ENCODE measurements at places on chromosomes 4 and X.
A peak's percentile ranks its signal among the peaks of the same experiment; 100 is the strongest.

- no peak for DNase-seq
Measured at GRCh38 chr4:38290366-38290765, 330.2 kb downstream of the PTTG2 start.

GRCh38 chr4:103634236-103634635 lies 85.5 kb downstream of the TACR3 start:
- DNase-seq, result no peak

DNA sequence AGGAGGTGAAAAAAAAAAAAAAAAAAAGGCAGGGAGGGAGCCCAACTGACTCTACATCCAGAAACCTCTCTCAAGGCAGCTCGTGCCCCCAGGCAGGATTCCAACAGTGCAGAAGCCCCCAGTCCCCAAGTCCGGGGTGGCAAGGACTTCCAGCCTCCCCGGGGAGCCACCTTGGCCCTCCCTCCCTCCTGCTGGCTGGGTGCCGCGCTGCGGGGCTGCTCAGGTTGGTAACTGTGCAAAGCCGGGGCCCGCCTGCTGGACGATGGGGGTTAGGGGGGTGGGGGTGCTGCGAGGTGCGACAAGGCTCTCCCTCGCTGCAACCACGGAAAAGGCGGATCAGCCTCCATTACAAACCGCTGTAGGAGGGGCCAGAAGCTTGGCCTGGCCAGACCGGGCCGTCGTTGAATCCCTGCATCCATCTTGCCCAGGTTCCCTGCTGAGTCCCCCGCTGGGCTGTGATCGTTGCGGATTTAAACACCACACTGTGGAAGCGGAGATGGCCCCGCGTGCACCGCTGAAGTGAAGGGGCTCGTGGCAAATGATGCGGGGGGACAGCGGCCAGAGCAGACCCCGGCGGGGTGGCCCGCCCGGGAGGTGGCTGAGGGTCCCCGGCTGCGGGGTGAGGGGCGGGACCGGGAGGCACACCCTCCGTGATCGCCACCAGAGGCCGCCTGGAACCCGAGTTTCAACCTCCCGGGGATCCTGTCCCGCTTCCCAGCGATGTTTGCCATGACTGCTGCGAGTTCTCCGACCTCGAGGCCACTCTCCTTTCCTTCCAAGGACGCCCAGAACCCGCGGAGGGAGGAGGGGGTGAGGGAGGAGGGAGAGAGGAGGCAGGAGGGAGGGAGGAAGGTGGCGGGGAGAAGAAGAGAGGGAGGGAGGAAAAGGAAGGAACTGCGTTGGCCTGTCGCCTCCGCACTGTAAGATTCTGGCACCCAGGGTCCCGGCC lies 58.0 kb upstream of the DDX3X start:
- peak; percentile 45 for DNase-seq

DNA sequence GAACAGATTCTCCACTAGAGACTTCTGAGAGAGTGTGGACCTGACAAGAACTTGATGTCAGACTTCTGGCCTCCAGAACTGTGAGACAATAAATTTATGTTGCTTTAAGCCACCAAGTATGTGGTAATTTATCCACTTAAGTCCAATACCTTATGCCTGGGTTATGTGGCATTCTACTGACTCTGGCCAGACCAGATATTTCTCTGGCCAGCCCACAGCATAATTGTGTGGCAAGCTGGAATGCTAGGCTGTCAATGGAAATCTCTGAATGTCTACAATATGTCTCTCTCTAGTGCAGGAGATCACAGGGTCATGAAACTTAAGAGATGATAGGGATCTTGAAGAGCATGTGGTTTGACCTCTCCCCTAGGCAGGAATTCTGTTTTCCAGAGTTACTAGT lies 251.0 kb downstream of the ZNF674 start:
- peak; percentile 23 for DNase-seq

GRCh38 chr4:4415806-4416805 lies 29.2 kb downstream of the NSG1 start:
- DNase-seq, result no peak

DNA sequence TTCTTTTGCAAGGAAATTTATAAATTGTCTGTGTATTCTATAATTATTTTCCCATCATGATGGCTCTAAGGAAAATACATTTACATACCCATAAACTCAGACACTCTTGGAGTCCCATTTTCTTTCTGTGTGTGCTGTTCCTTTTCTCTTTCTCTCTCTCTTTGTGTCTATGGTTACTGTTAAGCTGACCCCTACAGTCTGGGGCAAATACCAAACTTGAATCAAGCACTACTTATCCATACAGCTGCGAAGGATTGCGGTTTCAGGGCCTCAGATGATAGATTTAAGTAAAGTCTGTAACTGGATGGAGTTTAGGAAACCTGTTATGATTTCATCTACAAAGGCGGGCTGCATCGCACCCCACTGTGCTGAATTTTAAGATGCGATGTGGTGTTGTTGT lies 150.2 kb downstream of the SHROOM3 start:
- no peak for DNase-seq

DNA sequence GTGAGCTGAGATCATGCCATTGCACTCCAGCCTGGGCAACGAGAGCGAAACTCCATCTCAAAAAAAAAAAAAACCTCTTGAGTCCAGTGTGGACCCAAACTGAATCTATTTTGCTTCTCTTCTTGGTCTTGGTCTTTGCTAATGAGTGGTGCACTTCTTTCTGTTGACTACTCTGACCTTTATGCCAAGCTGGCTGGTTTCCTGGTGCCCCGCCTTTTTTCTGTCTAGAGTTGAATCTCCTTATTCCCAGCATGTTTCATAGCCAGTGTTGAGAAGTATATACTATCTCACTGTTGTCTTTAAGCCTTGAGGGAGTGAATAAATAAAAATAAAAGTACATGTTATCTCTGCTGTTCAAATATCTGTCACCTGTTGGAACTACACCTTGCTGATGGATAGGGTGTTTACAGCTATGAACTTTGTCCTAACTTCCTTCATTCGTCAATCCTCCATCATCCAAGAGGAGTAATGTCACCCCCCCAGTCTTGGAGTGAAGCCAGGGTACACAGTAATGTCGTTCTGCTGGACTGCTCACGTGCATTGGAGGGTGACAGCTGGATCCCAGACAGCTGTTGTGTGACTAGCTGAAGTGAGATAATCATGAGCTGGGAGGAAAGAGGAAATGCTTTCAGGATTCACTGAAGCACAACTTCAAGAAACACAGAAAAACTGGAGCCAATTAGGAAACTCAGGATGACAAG lies 99.3 kb upstream of the PRKG2 start:
- peak; percentile 76 for DNase-seq

GRCh38 chrX:100743009-100743607 lies 11.2 kb upstream of the SYTL4 start:
- DNase-seq, result no peak

DNA sequence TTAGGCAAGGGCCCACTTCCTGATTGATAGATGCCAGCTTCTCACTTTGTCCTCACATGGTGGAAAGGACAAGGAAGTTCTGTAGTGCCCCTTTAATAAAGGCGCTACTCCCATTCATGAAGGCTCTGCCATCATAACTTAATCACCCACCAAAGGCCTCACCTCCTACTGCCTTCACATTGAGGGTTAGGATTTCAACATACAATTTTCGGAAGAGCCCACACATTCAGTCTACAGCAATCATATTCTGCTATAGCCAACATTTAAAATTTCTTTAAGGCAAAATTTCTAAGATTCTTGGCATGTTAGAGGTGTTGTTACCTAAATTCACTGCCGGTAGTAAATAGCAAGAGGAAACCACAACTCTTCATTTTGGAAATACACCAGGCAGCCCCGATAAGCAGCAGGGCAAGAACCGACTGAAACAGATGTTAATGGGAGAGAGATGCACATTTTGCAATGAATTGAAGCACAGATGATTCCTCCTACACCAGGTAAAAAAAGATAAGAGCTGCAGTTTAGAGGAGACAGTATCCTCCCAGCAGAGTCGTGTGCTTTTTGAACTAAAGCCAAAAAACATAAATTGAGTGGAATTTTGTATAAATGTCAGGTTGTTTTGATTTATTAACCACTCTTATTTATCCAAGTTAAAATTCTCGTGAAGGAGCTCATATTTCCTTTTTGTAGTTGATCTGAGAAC lies 594.9 kb downstream of the KCTD8 start:
- no peak for DNase-seq

DNA sequence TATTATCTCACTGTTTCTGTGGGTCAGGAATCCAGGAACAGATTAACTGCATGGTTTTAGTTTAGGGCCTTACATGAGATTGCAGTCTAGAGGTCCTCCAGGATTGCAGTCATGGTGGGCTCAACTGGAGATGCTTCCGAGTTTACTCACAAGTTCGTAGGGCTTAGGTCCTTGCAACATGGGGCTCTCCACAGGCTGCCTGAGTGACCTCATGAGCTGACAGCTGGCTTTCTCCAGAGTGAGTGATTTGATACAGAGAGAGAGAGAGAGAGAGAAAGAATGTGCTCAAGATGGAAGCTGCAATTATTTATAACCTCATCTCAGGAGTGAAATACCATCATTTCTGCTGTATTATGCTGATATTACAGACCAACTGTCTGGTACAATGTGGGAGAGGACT lies 168.9 kb downstream of the GPAT3 start:
- DNase-seq, result no peak

- DNase-seq, result no peak
Measured at GRCh38 chr4:38775326-38775725, 7.5 kb downstream of the TLR10 start.

GRCh38 chrX:47664737-47665136 lies 5.8 kb upstream of the UXT start:
- DNase-seq, result no peak

DNA sequence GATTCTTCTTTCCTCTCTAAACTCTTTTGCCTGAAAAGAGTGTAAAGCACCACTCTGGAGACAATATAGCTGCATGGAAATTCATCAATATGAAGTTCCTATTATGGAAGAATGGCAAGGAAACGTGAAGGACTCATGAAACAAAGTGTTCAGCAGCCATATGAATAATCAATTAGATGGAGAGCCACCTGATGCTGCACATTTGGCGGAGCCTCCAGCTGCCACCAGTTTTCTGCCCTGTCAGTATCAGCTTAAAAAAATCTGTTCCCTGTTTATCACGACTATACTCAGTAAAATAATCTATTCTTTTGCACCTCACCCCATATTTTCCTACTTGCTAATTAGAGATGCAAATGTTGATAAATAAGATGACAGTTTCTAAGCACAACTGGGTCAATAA lies 276.0 kb downstream of the UNC5C start:
- DNase-seq, result no peak

DNA sequence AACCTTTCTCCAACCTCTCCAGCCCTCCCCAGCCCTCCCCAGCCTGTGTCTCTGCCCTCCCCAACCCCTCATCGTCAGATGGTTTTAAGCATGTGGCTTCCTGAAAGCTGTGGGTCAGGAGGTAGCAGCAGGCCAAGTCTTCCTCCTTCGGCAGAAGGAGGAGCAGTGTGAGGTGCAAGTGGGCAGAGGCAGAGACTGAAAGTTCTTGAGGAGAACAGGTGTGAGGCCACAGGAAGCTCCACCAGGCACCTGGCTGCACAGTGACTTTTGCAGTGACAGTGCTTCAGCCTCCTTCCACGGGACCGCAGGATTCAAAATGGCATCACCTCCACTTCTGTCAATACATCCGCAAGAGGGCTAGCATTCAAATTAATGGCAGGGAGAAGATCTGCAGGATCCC lies 203.9 kb upstream of the LEF1 start:
- no peak for DNase-seq

- no peak for DNase-seq
Measured at GRCh38 chr4:83536362-83537272, 709 bp downstream of the GPAT3 start.

- no peak for DNase-seq
Measured at GRCh38 chrX:49910344-49910743, 12.1 kb upstream of the CLCN5 start.

DNA sequence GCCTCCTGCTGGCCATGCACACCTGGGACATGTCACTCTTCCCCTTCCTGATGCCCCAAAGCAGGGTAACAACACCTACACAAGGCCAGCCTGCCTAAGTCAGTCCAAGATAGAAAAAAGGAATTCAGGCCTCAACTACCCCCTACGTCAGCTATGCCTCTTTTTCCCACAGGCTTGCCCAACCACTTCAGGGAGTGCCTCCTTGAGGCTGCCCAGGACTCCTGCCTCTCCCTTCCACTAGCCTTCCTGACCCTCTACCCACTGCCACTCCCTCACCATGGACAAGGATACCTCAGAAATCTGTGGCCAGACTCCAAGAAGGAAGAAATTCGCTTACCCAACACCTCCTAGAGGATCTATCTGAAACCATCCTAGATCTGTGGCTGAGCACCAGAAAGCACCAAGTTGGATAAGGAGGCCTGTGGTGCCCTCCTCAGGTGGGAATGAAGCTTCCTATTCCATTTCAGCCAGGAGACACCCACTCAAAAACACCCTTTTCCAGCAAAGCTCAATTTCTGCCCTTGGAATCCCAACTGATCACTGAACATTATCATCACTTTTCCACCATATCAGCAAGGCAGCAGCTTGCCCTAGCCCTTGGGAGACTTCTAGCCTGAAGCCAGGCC lies 1.8 kb downstream of the KDM5C start:
- no peak for DNase-seq

GRCh38 chrX:37926700-37927099 lies 79.3 kb upstream of the DYNLT3 start:
- peak; percentile 25 for DNase-seq

- DNase-seq, result no peak
Measured at GRCh38 chrX:136866337-136867095, 14.0 kb downstream of the RBMX start.

DNA sequence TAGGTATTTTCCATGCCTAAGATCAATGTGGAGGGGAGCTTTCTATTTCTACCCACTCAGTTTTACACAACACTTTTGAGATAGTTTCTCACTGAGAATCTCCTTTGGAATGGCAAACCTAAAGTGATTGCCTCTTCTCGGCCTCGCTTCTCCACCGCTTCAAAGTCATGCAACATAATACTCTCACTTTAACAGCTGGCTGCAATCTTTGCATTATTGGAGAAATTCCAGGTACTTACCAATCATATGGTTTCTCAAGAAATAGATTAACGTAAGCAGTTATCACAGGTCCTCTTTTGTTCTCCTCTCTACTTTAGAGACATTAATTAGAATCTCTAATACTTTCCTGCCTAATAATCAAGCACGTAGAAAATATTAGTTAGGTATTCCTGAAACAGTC lies 3.7 kb upstream of the IL13RA2 start:
- DNase-seq, result no peak

DNA sequence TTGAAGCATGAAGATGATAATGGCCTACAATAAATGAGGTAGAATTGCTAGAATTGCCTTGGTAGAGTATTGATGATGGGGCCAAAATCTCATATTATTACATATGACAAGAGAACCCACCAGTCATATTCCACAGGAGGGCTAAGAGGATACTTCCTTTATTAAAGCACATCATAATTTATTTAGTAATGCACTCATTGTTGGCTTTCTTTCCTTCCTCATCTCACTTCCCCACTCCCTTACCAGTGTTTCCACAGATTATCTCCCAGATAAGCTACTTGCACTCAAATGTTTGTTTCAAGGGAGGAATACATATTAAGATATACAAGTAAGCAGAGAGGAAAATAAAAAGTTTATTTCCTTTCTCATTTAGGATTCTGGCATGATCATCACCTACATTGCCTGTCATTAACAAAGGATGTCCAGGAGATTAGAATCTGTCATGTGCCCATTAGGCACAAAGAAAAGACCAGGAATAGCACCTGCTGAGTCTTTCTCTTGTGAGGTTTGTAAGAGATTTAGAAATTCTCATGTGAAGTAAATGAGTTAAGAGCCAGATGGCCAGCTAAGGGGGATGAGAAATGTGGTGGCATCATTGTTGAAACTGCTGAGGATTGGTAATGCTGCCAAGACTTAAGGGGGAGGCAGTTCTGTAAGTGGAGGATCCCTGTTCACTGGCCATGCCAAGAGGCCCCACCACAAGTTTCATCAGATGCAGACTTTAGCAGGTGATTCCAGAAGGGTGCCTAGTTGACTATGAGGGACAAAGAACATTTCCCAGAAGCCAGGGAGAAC lies 52.4 kb upstream of the PRDM8 start:
- no peak for DNase-seq
